ENCODE measurements at places on chromosomes 12 and 14.

GRCh38 chr14:78951602-78952001, 781.4 kb downstream of the NRXN3 start:
- DNase-seq, result no peak

GRCh38 chr14:88698651-88699050, 94.1 kb downstream of the EML5 start:
- no peak for DNase-seq

DNA sequence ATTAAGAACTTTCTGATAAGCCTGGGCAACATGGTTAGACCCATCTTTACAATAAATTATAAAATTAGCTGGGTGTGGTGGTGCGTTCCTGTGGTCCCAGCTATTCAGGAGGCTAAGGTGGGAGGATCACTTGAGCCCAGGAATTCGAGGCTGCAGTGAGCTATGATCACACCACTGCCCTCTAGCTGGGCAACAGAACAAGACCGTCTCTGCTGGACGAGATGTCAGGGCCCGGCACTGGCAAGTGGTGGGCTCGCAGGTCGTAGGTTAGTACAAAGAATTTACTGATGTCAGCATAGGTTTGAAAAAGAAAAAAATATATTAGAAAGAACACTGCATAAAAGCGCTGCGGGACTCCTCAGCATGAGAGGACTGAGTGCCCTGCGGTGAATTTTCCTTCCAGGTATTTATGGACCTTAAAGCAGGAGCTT, 15.7 kb upstream of the VSIG10 start:
- DNase-seq, result no peak

DNA sequence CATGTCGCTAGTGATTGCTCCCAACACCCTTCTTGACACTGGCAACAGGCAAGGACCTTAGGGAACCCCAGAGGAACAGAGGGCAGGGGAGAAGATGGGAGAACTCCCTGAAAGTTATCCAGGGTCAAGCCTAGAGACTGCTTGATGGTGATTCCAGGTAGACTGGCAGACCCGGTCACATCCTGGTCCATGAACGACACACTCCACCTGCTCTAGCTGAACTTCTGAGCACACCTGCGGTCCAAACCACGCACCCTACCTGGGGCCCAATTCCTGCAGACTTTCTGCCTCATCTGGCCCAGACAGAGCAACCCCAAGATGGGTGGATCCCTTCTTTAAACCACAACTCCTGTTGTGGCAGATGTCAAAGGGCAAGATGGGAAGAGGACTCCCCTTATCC, 34.2 kb downstream of the NCKAP5L start:
- no peak for DNase-seq

- no peak for DNase-seq
Observed at GRCh38 chr12:34393086-34393820, 371.0 kb downstream of the ALG10 start.

DNA sequence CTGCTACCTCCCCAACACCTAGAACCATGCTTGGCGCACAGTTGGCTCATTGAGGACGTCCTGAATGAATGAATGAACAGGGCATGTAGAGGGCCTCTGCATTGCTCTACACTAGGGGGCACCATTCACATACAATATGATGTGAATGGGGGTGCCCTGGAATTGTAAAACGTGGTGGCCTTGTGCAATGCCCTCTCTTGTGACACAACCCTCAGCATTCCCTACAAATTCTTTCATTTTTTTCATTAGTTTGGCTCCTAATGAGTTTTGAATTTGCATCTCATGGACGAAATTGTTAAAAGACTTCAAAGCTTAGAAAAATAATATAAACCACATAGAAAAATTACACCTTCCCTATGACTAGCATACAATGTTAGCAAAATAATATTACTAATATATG, 2.3 kb upstream of the DIO2 start:
- peak; percentile 60 for DNase-seq
